ENCODE measurements at places on chromosomes 16 and 17.

GRCh38 chr16:79605999-79606398 lies 5.5 kb upstream of the MAF start:
- H3K4me1 ChIP-seq = peaks cover 3% of the 10 kb centered on the region
- DNase-seq = no peak
- no peak overlapping the region for H3K4me3 ChIP-seq
- no peaks in the 10 kb centered on the region for H3K27me3 ChIP-seq
- H3K36me3 ChIP-seq = no peaks in the 10 kb centered on the region

DNA sequence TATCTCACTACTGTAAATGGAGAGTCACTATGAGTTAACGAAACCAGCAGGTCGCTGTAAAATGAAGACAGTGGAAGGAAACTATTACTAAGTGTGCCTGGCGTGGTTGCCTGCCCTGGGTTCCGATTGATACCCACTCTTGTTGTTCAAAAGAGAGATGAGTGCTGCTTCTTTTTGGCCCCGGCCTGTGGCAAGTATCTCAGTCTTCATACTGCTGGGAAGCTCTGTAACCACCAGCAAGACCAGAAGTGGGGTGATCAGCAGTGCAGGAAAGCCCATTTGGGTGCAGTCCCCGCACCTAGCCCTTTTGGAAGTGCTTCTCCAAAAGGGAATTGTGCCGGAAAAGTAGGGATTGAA lies 104.5 kb downstream of the SNX29 start:
- no peak overlapping the region for H3K27ac ChIP-seq
- H3K4me3 ChIP-seq = no peak overlapping the region
- no peak for DNase-seq
- H3K36me3 ChIP-seq = no peaks in the 10 kb centered on the region

GRCh38 chr16:74201576-74201975 lies 95.0 kb upstream of the PSMD7 start:
- no peaks in the 10 kb centered on the region for H3K36me3 ChIP-seq
- no peaks in the 10 kb centered on the region for H3K27me3 ChIP-seq
- no peak for DNase-seq
- no peak overlapping the region for H3K4me3 ChIP-seq

GRCh38 chr17:51056813-51057510 lies 63.7 kb downstream of the SPAG9 start:
- peaks cover 4% of the 10 kb centered on the region for H3K4me1 ChIP-seq
- H3K36me3 ChIP-seq = no peaks in the 10 kb centered on the region
- H3K27ac ChIP-seq = peak overlapping the region; percentile 71
- peak; percentile 39 for DNase-seq
- H3K27me3 ChIP-seq = no peaks in the 10 kb centered on the region
- H3K4me3 ChIP-seq = no peak overlapping the region

DNA sequence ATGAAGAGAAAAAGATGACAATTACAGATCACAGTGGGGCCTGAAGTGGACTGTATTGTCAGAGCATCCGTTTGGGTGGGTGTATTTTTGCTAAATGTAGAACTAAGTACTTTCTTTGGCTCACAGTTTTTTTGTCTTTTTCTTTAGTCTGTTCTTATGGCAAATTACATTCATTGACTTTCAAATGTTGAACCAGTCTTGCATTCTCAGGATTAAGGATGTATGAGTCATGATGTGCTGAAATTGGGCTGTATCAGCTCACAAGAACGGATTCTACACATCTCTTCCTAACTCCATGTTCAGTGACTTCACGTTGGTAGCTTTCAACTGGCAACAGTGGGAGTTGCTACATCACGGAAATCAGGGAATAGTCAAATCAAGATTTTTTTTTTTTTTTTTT lies 66.5 kb downstream of the TEX2 start:
- H3K27ac ChIP-seq = no peak overlapping the region
- H3K27me3 ChIP-seq = no peaks in the 10 kb centered on the region
- no peak for DNase-seq
- peaks cover 15% of the 10 kb centered on the region for H3K4me1 ChIP-seq
- H3K36me3 ChIP-seq = peaks cover 4% of the 10 kb centered on the region

- DNase-seq = no peak
- H3K4me1 ChIP-seq = no peaks in the 10 kb centered on the region
- H3K4me3 ChIP-seq = no peak overlapping the region
- H3K27me3 ChIP-seq = no peaks in the 10 kb centered on the region
These were observed 488.6 kb downstream of the CDH8 start for GRCh38 chr16:61547626-61548025.

DNA sequence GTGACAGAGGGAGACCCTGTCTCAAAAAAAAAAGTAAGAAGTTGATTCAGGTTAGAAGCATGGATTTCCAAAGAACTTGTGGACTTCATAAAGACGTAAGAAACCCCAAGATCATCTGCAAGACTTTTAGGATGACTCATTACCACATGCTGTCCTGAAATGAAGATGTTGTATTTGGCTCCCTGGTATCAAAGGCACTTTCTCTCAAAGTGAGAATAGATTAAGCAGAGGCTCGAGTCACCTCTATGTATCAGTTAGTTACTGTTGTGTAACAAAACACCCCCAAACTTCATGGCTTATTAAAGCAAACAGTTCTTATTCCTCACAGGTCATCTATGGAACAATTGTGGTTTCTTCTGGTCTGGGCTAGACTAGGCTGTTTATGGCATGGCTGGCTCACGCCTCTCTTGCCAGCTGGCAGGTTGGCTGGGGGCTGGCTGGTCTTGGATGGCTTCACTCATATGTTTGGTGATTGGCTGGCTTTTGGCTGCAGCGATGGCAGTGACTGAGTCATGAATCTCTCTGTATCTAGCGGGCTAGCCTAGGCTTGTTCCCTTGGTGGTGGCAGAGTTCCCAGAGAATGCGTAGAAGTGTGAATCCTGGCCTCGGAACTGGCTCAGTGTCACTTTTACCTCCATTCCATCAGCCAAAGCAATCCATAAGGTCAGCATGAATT lies 60.4 kb upstream of the MSI2 start:
- H3K27me3 ChIP-seq = no peaks in the 10 kb centered on the region
- no peak overlapping the region for H3K4me3 ChIP-seq
- H3K27ac ChIP-seq = no peak overlapping the region
- H3K36me3 ChIP-seq = no peaks in the 10 kb centered on the region
- no peak for DNase-seq

DNA sequence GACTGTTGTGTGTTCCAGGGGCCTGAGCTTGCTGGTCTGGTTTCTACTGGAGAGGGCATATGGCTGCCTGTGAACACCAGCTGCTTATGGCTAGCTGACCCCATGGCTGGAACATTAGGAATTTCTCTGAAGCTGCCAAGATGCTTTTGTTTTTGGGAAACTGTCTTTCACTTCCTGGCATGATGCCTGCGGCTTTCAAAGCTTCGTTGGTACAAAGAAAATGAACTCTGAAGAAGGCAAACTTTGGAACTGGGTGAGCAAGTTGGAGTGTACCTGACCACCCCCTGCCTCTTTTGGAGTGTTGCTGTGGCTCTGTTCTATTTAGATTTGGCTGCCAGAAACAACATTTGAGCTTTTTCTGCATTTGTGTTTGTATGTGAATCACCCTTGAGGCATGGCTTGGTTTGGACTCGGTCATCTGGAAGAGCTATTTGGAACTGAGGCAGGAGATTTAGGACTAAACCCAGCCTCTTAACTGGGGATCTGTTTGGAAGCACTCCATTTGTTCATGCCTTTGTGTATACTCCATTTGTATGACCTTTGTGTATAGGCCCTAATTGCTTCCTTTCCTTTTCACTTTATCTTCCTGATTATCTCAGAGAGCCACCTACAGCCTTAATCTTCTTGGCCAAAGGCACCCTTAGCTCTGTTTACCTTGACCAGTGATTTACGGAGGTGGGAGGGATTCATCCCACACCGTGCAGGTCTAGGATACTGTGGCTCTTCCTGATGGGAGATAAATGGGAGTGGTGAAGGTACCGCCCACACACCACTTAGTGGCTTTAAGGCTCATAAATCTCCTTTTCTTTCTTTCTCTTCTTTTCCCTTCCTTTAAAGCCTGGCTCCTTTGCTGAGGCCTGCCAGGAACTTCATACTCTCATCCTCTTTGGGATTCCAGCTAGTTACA lies 7.3 kb upstream of the CPHXL start:
- no peaks in the 10 kb centered on the region for H3K27me3 ChIP-seq
- H3K4me1 ChIP-seq = no peaks in the 10 kb centered on the region
- H3K36me3 ChIP-seq = no peaks in the 10 kb centered on the region
- peak overlapping the region; percentile 11 for H3K27ac ChIP-seq
- H3K4me3 ChIP-seq = no peak overlapping the region

- no peak overlapping the region for H3K4me3 ChIP-seq
- H3K27ac ChIP-seq = no peak overlapping the region
- no peaks in the 10 kb centered on the region for H3K27me3 ChIP-seq
- DNase-seq = no peak
These were observed 28.1 kb downstream of the SCPEP1 start for GRCh38 chr17:57006040-57006439.

DNA sequence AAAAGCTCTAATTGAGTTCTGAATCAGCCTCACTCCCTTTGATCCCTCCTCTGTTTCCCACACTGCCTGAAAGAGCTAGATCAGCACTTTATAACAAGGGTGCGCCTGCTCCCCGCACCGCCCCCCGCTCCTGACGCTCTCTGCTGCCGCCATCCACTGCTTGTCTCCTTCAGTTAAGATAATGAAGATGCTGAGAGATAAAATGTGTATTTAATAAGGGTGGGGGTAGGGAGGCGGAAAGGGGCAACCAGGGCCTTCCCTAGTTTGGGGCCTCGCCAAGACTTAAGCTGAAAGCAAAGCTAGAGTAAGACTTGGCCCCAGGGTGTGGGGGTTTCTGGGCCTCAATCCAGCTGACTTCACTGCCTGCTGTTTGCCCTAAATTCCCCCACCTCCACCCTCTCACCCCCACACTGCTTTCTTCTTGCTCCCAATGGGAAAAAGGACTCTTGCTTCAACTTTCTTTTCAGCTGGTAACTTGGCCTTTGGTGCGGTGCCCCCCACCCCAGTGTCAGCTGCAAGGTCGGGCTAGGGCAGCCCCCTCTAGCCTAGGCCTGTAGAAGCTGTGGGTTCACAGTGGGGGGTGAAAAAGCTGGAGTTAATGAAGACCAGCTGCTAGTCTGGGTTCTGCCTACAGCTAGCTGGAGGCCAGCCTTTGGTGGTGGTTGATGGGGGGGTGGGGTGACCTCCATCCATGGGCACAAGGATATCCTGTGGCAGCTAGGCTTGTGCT lies 1.8 kb upstream of the RARA start:
- peaks cover 34% of the 10 kb centered on the region for H3K4me1 ChIP-seq
- no peak for DNase-seq
- H3K36me3 ChIP-seq = no peaks in the 10 kb centered on the region
- no peaks in the 10 kb centered on the region for H3K27me3 ChIP-seq
- no peak overlapping the region for H3K4me3 ChIP-seq

GRCh38 chr16:67283039-67283825 lies 3.9 kb downstream of the PLEKHG4 start:
- H3K36me3 ChIP-seq = no peaks in the 10 kb centered on the region
- H3K27ac ChIP-seq = no peak overlapping the region
- no peak for DNase-seq
- no peaks in the 10 kb centered on the region for H3K27me3 ChIP-seq
- H3K4me1 ChIP-seq = no peaks in the 10 kb centered on the region
- no peak overlapping the region for H3K4me3 ChIP-seq

DNA sequence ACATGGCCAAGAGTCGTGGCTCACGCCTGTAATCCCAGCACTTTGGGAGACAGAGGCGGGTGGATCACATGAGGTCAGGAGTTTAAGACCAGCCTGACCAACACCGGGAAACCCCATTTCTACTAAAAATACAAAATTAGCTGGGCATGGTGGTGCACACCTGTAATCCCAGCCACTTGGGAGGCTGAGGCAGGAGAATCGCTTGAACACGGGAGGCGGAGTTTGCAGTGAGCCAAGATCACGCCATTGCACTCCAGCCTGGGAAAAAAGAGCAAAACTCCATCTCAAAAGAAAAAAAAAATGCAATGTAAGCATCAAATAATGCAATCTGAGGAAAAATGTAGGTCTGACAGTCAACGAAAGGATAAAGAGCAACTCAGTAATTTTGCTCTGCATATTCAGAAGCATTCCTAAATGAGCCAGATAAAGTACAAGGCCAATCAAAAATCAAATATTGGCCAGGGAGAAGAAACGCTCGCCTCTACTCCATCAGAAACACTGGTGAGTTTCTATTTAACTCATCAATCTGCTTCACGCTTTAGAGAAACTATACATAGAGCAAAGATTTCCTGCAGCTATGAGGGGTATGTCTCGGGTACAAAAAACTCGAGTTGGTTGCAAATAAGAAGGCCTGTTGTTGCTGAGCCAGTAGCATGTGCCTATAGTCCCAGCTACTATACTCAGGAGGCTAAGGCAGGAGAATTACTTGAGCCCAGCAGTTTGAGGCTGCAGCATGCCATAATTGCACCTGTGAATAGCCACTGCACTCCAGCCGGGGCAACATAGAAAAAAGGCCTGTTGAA lies 3.7 kb downstream of the TXNDC11 start:
- H3K36me3 ChIP-seq = no peaks in the 10 kb centered on the region
- no peak for DNase-seq
- peak overlapping the region; percentile 98 for H3K27ac ChIP-seq
- peaks cover 37% of the 10 kb centered on the region for H3K4me1 ChIP-seq
- no peak overlapping the region for H3K4me3 ChIP-seq
- no peaks in the 10 kb centered on the region for H3K27me3 ChIP-seq

DNA sequence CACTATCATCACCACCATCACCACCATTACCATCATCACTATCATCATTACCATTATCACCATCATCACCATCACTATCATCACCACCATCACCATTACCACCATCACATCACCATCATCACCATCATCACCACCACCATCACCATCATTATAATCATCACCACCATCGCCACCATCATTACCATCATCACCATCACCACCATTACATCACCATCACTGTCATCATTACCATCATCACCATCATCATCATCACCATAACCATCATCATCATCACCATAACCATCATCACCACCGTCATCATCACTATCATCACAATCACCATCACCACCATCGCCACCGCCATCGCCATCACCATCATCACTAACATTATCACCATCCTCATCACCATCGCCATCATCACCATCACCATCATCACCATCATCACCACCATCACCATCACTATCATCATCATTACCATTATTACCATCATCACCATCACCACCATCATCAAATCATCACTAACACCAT lies 4.9 kb upstream of the JPH3 start:
- no peaks in the 10 kb centered on the region for H3K36me3 ChIP-seq
- no peak for DNase-seq
- no peak overlapping the region for H3K27ac ChIP-seq
- H3K27me3 ChIP-seq = no peaks in the 10 kb centered on the region
- H3K4me1 ChIP-seq = no peaks in the 10 kb centered on the region
- no peak overlapping the region for H3K4me3 ChIP-seq

DNA sequence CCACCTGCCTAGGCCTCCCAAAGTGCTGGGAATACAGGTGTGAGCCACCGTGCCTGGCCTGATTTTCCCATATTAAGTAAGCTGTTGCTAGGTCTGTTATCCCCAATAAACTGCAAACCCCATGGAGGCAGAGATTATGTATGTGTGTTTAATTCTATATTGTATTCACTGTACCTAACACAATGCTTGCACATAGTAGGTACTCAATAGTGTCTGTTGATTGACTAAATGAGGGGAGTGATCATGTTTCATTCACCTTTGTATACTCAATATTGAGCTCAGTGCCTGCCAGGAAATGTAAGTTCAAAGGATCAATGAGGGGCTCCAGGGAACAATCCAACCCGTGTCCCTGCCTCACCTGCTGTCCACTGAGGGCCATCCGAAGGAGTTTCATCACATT lies 14.6 kb upstream of the GGA2 start:
- H3K36me3 ChIP-seq = peaks cover 29% of the 10 kb centered on the region
- no peak overlapping the region for H3K27ac ChIP-seq
- DNase-seq = no peak
- H3K27me3 ChIP-seq = no peaks in the 10 kb centered on the region

- H3K4me3 ChIP-seq = no peak overlapping the region
- no peak for DNase-seq
- no peak overlapping the region for H3K27ac ChIP-seq
- H3K27me3 ChIP-seq = no peaks in the 10 kb centered on the region
- H3K36me3 ChIP-seq = peaks cover 31% of the 10 kb centered on the region
- H3K4me1 ChIP-seq = no peaks in the 10 kb centered on the region
These were observed 54.9 kb downstream of the KLHDC4 start for GRCh38 chr16:87710887-87711286.
